ENCODE measurements at places on chromosomes 5 and 9. TPM values are rescaled to one million over a fixed set of nuclear protein-coding genes. Genes with fewer than 3 reads are reported as not detected.

The IFNA4 gene
- not detected for total RNA-seq

The EPB41L4B gene
- total RNA-seq = 0.32 TPM

The GIN1 gene
- total RNA-seq = 8.2 TPM

The ALAD gene
- total RNA-seq = 18.2 TPM

The IFNK gene
- total RNA-seq = not detected
